ENCODE measurements at places on chromosomes 1 and 21. TPM values are rescaled to one million over a fixed set of nuclear protein-coding genes. Genes with fewer than 3 reads are reported as not detected.

GRCh38 chr1:91669584-91670350 lies 169.1 kb downstream of the CDC7 start:
- no peak for DNase-seq
- no peaks in the 10 kb centered on the region for H3K4me1 ChIP-seq
- H3K27ac ChIP-seq, result no peak overlapping the region
- H3K36me3 ChIP-seq, result no peaks in the 10 kb centered on the region
- no peak overlapping the region for H3K4me3 ChIP-seq

DNA sequence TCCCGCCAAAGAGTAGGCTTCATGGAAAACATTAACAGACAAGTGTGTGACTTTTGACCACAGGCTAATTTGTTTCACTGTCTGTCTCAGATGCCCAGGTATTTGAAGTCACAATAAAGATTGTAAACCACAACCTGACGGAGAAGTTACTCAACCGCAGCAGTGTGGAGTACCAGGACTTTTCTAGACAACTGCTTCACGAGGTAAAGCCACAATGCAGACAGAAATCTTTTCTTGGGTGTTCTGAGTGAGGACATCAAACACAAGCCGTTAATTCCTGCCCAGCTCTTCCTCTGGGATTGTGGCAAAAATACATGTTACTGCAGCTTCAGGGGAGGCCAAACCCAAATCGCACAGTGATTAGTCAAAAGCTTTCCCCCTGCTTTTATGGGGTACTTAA lies 31.0 kb downstream of the UMODL1 start:
- H3K36me3 ChIP-seq, result no peaks in the 10 kb centered on the region
- no peaks in the 10 kb centered on the region for H3K4me1 ChIP-seq
- no peak overlapping the region for H3K27ac ChIP-seq
- no peak for DNase-seq
- H3K27me3 ChIP-seq, result peaks cover 6% of the 10 kb centered on the region

DMRTA2 gene
- total RNA-seq, result 39.1 TPM

DNA sequence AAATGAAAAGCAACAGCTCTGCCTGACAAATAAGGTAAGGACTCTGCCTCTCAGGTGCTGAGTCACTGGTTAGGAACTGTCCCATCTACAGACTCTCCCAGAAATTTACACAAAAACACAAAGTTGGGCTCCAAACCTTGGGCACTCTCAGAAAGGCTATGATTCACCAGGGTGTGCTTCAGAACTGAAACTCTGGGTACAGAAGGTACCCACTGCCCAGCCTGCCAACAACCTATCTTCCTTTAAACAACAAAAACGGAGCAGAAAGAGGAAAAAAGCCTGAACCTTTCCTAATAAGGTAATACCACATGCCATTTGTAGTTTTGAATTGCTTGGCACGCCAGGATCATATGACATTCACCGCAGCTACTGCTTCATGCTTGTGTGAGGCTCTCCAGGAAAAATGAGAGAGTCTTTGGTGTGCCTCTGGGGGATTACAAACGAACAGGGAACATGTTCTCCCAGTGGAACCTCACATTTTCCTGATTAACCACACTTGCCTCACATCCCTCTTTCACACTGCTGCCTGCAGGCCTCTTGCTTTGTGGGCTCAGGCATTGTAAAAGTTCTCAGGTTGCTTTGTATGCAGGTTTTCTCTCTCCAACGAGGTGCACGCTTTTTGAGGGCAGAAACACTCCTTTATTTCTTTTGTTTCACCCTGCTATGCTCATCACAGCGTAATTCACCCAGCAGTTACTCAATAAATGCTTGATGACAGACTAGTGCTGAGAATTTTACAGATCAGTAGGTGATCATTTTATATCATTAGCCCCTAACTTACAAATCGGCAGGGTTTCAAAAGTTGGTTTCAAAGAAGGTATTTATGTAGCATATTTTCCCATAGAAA lies 65.1 kb downstream of the GADD45A start:
- no peaks in the 10 kb centered on the region for H3K27me3 ChIP-seq
- H3K4me3 ChIP-seq, result peak overlapping the region; percentile 22
- no peaks in the 10 kb centered on the region for H3K36me3 ChIP-seq
- peak overlapping the region; percentile 70 for H3K27ac ChIP-seq

TSPEAR gene
- not detected for total RNA-seq

- no peaks in the 10 kb centered on the region for H3K4me1 ChIP-seq
- no peaks in the 10 kb centered on the region for H3K27me3 ChIP-seq
- peaks cover 18% of the 10 kb centered on the region for H3K36me3 ChIP-seq
These were observed 28.8 kb downstream of the CYYR1 start for GRCh38 chr21:26544201-26544775.

- H3K36me3 ChIP-seq, result peaks cover 40% of the 10 kb centered on the region
- H3K27me3 ChIP-seq, result no peaks in the 10 kb centered on the region
These were observed 45.4 kb downstream of the ADSS2 start for GRCh38 chr1:244406337-244406736.

DNA sequence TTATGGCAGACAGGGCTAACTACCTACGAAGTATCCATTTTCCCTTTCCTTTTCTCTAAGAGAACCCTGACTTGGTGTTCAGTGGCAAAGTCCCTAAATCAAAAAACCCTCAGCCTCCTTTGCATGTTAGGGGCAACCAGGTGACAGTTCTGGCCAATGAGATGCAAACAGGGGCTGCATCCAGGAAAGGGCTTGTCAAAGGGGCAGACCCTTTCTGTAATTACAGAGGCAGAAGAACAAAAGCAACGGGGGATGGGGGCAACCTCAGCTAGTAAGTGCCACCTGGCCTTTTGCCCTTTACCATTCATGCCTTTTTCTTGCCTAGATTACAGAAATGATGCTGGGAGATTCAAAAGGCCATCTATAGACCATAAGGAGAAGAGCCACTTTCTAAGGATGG lies 34.4 kb downstream of the GLUL start:
- DNase-seq, result no peak
- H3K4me1 ChIP-seq, result peaks cover 7% of the 10 kb centered on the region
- no peak overlapping the region for H3K4me3 ChIP-seq
- H3K27ac ChIP-seq, result no peak overlapping the region

- H3K27ac ChIP-seq, result no peak overlapping the region
- no peaks in the 10 kb centered on the region for H3K36me3 ChIP-seq
- H3K4me1 ChIP-seq, result no peaks in the 10 kb centered on the region
- DNase-seq, result no peak
- H3K4me3 ChIP-seq, result no peak overlapping the region
These were observed 7.5 kb upstream of the PUM1 start for GRCh38 chr1:31073044-31073443.

DNA sequence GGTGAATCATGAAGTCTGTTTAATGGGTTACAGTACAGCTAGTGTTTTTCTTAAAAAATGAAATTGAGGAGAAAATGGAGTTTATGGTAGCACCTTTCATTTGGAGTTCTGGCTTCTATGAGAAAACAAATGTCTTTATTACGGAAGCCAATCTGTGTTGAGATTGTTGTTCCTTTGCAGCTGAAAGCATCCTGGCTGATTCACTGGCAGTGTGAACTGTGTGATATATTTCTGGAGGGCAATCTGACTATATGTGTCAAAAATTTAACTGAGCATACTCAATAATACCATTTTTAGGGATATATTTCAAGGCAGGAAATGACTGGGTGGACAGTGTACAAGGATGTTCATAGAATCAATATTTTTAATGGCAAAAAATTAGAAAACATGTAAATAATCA lies 46.6 kb upstream of the LYST start:
- no peaks in the 10 kb centered on the region for H3K27me3 ChIP-seq
- H3K4me1 ChIP-seq, result peaks cover 25% of the 10 kb centered on the region
- no peaks in the 10 kb centered on the region for H3K36me3 ChIP-seq
- no peak overlapping the region for H3K27ac ChIP-seq

GRCh38 chr1:208233546-208233945 lies 10.6 kb downstream of the PLXNA2 start:
- peak; percentile 87 for DNase-seq
- peaks cover 8% of the 10 kb centered on the region for H3K36me3 ChIP-seq
- peaks cover 65% of the 10 kb centered on the region for H3K4me1 ChIP-seq
- no peaks in the 10 kb centered on the region for H3K27me3 ChIP-seq
- no peak overlapping the region for H3K4me3 ChIP-seq

DNA sequence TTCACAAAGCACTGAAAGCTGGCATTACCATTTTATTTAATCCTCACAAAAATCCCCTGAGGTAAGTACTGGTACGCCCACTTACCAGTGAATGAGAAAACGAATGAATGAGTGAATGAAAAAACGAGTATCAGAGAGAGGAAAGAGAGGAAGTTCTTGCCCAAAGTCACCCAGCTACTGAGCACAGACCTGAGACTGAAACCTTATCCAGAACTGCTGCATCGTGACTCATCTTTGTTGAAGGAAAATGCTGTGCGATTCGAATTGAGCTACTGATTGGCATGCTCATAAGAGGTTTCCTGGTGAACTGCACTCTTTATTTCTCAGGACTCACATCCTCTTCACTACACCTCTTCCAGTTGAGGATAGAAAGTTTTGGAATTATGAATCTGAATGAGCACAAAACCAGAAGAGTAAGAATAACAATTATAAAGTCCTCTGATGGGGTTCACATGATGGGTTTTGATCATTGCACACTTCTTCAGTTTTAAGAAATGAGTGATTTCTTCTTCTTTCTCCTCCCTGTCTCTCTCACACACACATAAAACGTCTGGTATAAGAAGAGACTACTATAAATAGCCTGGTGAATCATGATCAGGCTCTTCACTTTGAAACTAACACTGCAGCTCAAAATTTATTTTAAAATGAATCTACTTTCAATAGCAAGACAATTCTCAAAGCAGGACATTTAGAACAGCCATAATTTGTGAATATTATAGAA lies 32.1 kb downstream of the IL12RB2 start:
- H3K27me3 ChIP-seq, result no peaks in the 10 kb centered on the region
- peaks cover 9% of the 10 kb centered on the region for H3K4me1 ChIP-seq
- peak; percentile 12 for DNase-seq

DNA sequence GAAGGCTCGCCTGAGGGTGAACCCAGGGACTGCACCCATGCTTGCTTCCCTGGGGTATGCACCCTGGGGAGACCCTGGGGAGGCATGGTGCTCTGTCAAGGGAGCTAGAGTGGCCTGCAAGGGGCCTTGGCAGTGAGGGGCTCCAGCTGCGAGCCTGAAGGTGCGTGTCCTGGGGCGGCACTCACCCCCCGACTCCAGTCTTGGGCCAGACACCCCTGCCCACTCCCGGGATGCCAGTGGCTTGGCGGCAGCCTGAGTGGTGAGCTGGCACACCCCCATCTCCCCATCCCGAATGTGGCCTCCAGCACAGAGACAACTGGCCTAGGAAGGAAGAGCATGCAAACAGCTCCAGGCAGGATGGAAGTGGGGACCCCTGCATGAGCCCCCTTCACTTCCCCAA lies 2.6 kb downstream of the SUMO3 start:
- no peak overlapping the region for H3K4me3 ChIP-seq
- H3K4me1 ChIP-seq, result no peaks in the 10 kb centered on the region
- no peak overlapping the region for H3K27ac ChIP-seq
- no peaks in the 10 kb centered on the region for H3K27me3 ChIP-seq
- H3K36me3 ChIP-seq, result no peaks in the 10 kb centered on the region

- H3K27ac ChIP-seq, result no peak overlapping the region
- H3K4me3 ChIP-seq, result no peak overlapping the region
- no peaks in the 10 kb centered on the region for H3K27me3 ChIP-seq
- H3K4me1 ChIP-seq, result 0 out of 2 replicates have a peak, but pooled peaks cover 3% of the 10 kb centered on the region
- peaks cover 76% of the 10 kb centered on the region for H3K36me3 ChIP-seq
- no peak for DNase-seq
These were observed 107.1 kb upstream of the BMP8A start for GRCh38 chr1:39384305-39384704.

DNA sequence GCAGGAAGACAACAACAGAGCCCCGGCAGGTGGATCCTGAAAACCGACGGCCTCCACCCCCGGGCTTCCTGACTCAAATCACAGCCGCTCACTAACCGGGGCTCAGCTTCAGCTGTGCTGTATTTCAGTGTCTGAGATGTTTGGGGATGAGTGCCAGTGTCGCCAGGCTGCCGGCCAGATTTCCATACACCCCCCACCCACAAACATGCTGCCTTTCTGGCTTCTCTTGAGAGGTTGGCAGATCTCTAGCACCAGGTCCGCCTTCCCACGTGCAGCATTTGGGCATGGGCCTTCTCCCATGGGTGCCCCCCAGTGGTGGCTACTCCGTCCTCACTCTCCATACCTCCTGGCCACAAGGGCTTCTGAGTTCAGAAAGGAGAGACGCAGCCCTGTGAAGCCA lies 34.8 kb downstream of the KCNAB2 start:
- no peak overlapping the region for H3K4me3 ChIP-seq
- H3K27me3 ChIP-seq, result peaks cover 68% of the 10 kb centered on the region
- H3K4me1 ChIP-seq, result no peaks in the 10 kb centered on the region
- no peak overlapping the region for H3K27ac ChIP-seq
- no peaks in the 10 kb centered on the region for H3K36me3 ChIP-seq

- no peak overlapping the region for H3K4me3 ChIP-seq
- H3K27me3 ChIP-seq, result no peaks in the 10 kb centered on the region
- H3K36me3 ChIP-seq, result peaks cover 15% of the 10 kb centered on the region
- H3K27ac ChIP-seq, result no peak overlapping the region
These were observed 46.1 kb upstream of the TARS2 start for GRCh38 chr1:150441121-150441520.

DDR2 gene
- total RNA-seq, result 41.1 TPM

DNA sequence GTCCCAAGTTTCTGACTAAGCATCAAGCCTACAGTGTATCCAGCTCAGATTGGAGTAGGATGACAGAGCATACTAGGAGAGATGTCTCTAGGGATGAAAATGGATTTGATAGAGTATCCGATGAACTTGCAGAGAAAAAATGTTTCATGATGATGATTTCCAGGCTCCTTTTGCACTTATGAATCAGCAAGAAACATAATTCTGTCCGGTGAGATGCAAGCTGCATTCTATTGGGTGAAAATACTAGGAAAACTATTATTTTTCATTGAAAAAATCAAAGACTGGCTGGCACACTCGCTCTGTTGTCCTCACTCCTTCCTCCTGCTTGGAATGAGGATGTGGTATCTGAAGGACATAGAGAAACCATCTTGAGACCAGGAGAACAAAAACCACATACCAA lies 35.4 kb upstream of the RAB3GAP2 start:
- H3K4me3 ChIP-seq, result no peak overlapping the region
- no peaks in the 10 kb centered on the region for H3K4me1 ChIP-seq
- no peak overlapping the region for H3K27ac ChIP-seq

TLR5 gene
- 0.06 TPM for total RNA-seq

DNA sequence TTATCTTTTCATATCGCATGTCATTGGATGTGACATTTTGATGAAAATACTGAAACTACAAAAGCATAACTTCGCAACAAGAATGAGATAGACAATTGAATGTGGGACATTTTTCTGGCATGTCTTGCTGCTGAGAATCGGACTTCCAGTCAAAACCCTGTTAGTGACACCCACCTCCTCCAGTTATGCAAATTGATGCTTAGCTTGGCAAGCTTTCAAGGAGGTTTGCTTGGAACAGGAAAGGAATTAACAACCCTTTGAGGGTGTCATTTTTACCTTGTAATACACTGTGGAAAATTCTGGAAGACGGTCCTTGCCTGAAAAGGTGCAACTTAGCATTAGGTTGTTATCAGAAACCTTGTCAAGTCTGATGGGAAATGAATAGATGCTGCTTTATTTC lies 38.8 kb upstream of the FAM3B start:
- peaks cover 4% of the 10 kb centered on the region for H3K27me3 ChIP-seq
- H3K4me1 ChIP-seq, result no peaks in the 10 kb centered on the region
- no peaks in the 10 kb centered on the region for H3K36me3 ChIP-seq
- H3K4me3 ChIP-seq, result no peak overlapping the region
- H3K27ac ChIP-seq, result no peak overlapping the region
